H9 (cell line): ENCODE measurements at places on chromosomes 7 and 10. TPM values are rescaled to one million over a fixed set of nuclear protein-coding genes. Genes with fewer than 3 reads are reported as not detected.

- no peak for DNase-seq
These were observed 94.5 kb downstream of the KMT2C start for GRCh38 chr7:152341039-152341913.

The KIAA1217 gene
- total RNA-seq, result 17.2 and 18.6 TPM in 2 replicates

DNA sequence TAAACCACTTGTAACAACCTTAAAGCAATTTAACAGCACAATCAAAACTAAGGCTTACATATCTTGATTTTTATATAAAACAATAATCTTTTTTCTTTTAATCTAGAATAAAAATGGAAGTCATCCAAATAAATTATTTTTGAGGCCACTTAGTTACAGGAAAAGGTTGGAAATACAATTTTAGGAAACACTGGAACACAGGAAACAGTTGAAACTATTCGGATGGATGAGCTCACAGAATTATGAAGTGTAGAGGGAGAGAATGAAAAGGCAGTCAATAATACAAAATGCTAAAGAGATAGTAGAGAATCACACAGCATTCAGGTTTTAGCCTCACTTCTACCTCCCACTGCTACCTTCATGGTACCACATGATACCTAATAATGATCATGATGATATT lies 124.2 kb downstream of the SEMA3D start:
- DNase-seq, result no peak

- DNase-seq, result peak; percentile 11
These were observed 1.2 kb downstream of the HSPA14 start for GRCh38 chr10:14839305-14839695.

The VWC2 gene
- 0.02 TPM in 2 replicates for total RNA-seq

The ADIRF gene
- total RNA-seq, result not detected in 2 replicates

The AOAH gene
- 0.39 TPM in 1 of 2 replicates, not detected in the other for total RNA-seq

The MMP21 gene
- total RNA-seq, result not detected in 2 replicates

- DNase-seq, result no peak
These were observed 118.3 kb downstream of the RAPGEF5 start for GRCh38 chr7:22238354-22239311.

The TNS3 gene
- 9.2 and 9.5 TPM in 2 replicates for total RNA-seq

DNA sequence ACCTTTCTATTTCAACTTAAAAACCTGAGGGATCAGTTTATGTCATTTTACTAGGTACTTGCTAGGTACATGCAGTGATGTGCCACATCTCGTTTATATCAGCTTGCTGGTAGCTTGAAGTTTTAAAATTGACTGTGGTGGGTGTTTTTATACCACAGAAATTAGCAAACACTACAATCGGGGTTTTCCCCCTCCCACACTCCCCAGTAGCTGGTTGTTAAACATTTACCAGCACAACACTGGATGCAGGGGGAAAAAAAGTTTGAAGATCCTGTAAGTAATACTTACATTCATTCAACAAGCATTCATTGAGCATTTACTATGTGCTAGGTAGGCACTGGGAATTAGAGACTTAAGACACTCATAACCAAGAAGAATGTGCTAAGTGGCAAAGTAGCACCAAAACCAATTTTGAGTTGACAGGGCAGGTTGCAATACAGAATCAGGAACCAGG lies 32.6 kb downstream of the USP6NL start:
- DNase-seq, result no peak

The LRRD1 gene
- not detected in 2 replicates for total RNA-seq

DNA sequence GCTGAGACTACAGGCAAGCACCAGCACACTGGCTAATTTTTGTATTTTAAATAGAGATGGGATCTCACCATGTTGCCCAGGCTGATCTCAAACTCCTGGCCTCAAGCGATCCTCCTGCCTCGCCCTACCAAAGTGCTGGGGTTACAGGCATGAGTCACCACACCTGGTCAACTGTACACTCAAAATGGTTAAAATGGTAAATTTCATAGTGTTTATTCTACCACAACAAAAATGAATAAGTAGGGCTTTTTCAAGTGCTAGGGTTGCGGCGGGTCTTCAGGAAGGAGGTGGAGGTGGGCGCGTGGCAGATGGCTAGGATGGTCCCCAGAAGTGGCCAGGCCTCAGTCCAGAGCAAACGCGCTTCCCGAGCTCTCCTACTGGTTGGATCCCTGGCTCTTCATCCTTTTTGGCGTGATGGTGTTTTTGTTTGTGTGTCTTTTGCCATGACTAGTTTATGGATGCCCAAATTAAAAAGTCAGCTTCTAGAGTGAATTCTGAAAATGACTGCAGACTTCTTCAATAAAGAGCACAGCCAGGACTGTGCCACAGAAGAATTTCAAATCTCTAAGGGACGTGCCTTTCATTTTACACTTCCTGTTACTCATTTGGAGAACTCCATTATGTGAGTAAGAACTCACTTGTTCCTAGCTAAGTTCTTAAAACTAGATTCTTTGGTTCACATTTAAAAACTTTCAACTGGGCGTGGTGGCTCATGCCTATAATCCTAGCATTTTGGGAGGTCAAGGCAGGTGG lies 73.9 kb downstream of the TMEM130 start:
- DNase-seq, result no peak

The PDE1C gene
- 0.17 and 0.31 TPM in 2 replicates for total RNA-seq

DNA sequence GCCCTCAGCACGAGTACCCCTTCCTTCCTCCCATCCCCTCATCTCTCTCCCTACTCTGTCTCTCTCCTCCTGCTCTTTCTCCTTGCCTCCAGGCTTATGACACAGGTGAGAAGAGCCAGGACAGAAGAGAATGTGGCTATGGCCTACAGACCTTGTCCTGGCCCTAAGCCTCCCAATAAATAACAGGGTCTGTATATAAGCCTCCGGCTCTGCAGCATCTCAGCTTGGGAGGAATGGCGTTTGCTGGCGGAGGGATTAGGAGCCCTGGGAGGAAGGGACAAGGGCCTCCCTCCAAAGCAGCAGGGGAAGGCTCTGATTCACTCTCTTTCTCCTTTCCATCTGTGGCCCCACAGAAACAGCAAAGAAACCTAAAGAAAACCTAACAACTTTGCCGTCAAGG lies 45.8 kb downstream of the COL13A1 start:
- DNase-seq, result no peak

GRCh38 chr10:114893251-114893650 lies 44.7 kb upstream of the TRUB1 start:
- no peak for DNase-seq
